ENCODE measurements at places on chromosomes 5 and 9.

GRCh38 chr9:3526997-3527940, 1.5 kb upstream of the RFX3 start:
- DNase-seq: peak; percentile 65

- no peak for DNase-seq
These were observed 449.7 kb upstream of the MPDZ start for GRCh38 chr9:13728917-13729811.

- no peak for DNase-seq
These were observed 496.7 kb downstream of the ENC1 start for GRCh38 chr5:74143721-74144330.

DNA sequence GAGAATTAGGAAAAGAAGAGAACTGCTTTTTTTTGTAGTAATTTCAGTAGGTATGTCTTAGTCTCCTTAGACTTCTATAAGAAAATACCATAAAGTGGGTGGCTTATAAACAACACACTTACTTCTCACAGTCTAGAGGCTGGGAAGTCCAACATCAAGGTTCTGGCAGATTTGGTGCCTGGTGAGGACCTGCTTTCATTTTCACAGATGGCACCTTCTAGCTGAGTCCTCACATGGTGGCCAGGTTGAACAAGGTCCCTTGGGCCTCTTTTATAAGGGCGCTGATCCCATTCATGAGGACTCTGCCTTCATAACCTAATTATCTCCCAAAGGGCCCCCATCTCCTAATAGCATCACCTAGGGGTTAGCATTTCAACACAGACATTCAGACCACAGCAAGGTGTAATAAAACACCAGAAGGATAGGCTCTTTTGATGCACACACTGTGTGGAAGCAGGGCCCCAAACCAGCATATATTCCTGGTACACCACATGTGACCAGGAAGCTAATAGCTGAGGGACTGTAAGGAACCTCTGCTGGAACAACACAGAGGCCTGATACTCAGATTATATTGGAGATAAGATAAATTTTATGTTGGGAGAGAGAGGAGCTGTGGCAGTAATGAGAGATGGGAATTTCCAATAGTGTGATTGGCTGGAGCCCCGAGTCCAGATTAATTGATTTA, 384.9 kb downstream of the RAB3C start:
- no peak for DNase-seq

GRCh38 chr9:26833792-26834191, 58.8 kb downstream of the CAAP1 start:
- peak; percentile 8 for DNase-seq

DNA sequence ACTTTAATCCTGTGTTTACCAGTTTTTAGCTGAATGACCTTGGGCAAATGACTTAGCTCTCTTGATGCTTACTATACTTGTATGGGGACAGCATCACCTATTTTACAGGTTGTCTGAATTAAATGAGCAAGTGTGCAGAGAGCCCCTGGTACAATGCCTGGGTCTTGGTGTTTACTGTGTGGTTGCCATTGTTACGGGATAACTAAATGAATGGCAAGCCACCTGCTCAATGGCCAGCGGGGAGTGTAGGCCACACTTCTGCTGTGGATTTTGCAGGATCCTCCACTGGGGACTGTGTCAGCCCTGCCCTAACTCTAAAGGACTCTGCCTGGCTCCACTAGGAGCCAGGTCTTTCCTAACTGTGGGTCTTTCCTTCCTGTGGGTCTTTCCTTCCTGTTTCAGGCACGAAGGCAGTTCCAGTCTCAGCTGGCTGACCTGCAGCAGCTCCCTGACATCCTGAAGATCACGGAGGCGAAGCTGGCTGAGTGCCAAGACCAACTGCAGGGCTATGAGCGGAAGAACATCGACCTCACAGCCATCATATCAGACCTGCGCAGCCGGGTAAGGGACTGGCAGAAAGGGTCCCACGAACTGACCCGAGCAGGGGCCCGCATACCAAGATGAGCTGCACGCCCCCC, 10.3 kb upstream of the GLE1 start:
- peak; percentile 95 for DNase-seq

GRCh38 chr9:106860721-106861639, 2.0 kb upstream of the ZNF462 start:
- peak; percentile 15 for DNase-seq

- DNase-seq: peak; percentile 82
These were observed 59.9 kb upstream of the TLR4 start for GRCh38 chr9:117644133-117644931.

GRCh38 chr9:690517-691111, 150.9 kb upstream of the DMRT1 start:
- DNase-seq: peak; percentile 34

- DNase-seq: no peak
These were observed 59.5 kb upstream of the GNE start for GRCh38 chr9:36317766-36318165.

DNA sequence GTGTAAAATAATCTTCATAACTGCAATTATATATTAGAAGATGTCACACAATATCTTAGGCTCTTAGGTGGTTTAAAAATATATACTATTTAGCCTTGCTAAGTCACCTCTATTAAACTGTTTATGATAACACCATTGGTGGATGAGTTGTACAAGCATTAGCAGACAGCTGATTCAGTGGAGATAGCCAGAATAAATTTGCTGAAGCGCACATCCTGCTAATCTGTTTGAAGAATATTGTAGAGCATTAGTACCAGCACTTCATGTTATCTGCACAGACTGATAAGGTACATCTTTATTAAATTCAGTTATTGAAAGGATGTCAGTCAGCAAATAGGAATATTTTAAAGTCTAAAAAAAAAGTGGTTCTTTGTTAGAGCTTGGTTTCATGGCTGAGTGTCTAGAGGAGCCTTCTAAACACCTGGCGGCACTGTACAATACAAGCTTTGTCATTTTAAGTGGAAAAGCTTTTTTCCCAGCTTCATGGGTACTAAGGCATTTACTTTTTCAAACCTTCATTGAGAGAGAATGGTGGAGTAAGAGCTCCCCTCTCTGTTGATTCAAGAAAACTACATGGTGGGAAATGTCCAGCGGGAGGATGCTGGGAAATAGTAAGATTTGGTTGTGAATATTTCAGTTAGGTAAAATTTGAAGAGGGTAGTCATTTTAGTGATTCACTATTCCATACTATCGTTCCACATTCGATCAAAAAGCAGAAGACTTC, 275.1 kb downstream of the SLF1 start:
- peak; percentile 23 for DNase-seq

Measured in hematopoietic multipotent progenitor cell treated with erythropoietin and hydrocortisone succinate and interleukin-3 and kit ligand, for 4 days (in vitro differentiated cells).